ENCODE measurements at places on chromosomes 5 and 9. TPM values are rescaled to one million over a fixed set of nuclear protein-coding genes. Genes with fewer than 3 reads are reported as not detected.

The IL13 gene
- total RNA-seq = not detected

The PCDHB6 gene
- 1.1 TPM for total RNA-seq

The CARTPT gene
- total RNA-seq = 148 TPM

GRCh38 chr9:126125992-126126409 lies 200.6 kb upstream of the MVB12B start:
- no peak overlapping the region for H3K4me3 ChIP-seq
- H3K36me3 ChIP-seq = no peaks in the 10 kb centered on the region
- no peaks in the 10 kb centered on the region for H3K4me1 ChIP-seq
- peaks cover 13% of the 10 kb centered on the region for H3K27me3 ChIP-seq

DNA sequence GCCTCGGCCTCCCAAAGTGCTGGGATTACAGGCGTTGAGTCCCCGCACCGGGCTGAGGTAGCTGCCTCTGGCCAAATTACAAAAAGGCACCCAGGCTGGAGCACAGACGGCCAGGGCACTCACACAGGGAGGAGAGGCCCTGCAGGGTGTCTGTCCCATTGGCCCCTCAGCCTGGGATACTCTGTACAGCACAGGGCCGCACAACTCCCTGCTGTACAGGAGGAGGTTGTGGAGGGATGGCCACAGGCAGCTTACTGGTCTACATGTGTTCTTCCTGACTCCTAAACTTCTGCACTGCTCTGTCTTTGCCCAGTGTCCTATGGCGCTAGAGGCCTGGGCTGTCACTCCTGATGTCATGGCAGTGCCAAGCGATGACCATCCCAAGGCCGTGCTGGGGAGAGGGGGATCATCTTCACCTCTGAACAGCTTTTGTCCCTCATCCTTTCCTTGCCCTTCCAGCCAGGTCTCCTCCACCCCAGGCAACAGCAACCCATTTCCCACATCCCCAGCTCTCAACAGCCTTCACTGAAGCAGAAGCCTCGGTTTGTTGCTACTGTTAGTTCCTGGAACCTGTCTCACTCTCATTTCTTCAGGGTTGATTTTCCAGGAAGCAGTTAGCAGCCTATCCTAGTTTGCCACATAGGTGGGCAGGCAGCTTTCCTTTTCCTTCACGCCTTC lies 1.8 kb upstream of the CNOT6 start:
- H3K27me3 ChIP-seq = peaks cover 10% of the 10 kb centered on the region
- H3K4me1 ChIP-seq = peaks cover 27% of the 10 kb centered on the region
- H3K4me3 ChIP-seq = peak overlapping the region; percentile 45
- H3K36me3 ChIP-seq = peaks cover 16% of the 10 kb centered on the region
- no peak for DNase-seq

DNA sequence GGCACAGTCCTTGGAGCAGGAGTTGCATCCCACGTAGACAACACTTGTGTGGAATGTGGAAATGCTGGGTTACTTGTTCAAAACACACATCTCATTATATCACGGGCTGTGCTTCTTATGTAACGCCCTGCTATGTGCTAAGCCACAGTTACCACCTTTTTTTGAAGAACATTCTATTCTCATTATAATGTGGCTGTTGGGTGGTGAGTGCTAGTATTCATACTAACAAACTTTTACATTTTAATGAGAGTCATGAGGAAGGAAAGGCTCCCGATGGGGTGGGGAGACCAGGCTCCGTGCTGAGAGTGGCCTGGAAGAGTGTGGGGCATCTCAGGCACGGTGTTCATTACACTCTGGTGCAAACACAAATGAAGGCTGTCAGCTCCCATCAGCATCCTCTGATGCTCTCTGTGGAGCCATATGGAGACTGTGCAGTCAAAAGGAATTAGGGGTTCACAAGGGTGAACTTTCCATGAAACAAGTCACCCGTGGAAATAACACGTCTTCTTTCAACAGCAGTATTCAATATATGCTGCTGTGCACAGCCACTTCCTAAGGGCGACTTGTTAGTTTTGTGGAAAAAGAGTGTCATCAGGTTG lies 153.1 kb upstream of the RAPGEF1 start:
- no peak overlapping the region for H3K27ac ChIP-seq
- DNase-seq = no peak

GRCh38 chr5:14054965-14055963 lies 87.9 kb upstream of the TRIO start:
- H3K4me1 ChIP-seq = no peaks in the 10 kb centered on the region
- no peak for DNase-seq
- H3K27me3 ChIP-seq = peaks cover 1% of the 10 kb centered on the region
- no peak overlapping the region for H3K27ac ChIP-seq

DNA sequence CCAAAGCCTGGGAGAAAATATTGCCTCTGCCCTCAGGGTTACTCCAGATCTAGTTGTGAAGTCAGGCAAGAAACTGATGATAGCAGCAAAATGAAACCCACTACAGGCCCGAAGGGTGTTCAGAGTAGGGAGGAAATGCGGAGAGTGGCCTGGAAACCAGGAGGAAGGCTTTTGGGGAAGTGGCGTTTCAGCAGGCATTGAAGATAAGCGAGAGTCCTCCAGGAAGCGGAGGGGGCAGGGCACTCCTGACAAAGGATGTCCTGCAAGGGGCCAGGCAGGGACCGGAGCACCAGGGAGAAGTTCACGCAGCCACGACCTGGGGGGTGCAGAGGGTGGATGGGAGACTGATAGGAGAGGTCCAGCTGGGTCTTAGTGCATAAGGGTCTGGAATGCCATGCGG lies 7.8 kb upstream of the FOXI1 start:
- no peaks in the 10 kb centered on the region for H3K36me3 ChIP-seq
- H3K27ac ChIP-seq = peak overlapping the region; percentile 94
- peak; percentile 69 for DNase-seq
- H3K4me3 ChIP-seq = peak overlapping the region; percentile 57
- peaks cover 68% of the 10 kb centered on the region for H3K4me1 ChIP-seq

GRCh38 chr5:141743866-141744272 lies 61.8 kb upstream of the ARAP3 start:
- no peak overlapping the region for H3K27ac ChIP-seq
- H3K36me3 ChIP-seq = no peaks in the 10 kb centered on the region
- no peak for DNase-seq
- H3K4me1 ChIP-seq = no peaks in the 10 kb centered on the region
- peaks cover 9% of the 10 kb centered on the region for H3K27me3 ChIP-seq
- no peak overlapping the region for H3K4me3 ChIP-seq

GRCh38 chr9:90838581-90839154 lies 37.0 kb downstream of the SYK start:
- no peak overlapping the region for H3K4me3 ChIP-seq
- no peaks in the 10 kb centered on the region for H3K36me3 ChIP-seq
- H3K27me3 ChIP-seq = peaks cover 10% of the 10 kb centered on the region
- DNase-seq = no peak
- no peak overlapping the region for H3K27ac ChIP-seq

DNA sequence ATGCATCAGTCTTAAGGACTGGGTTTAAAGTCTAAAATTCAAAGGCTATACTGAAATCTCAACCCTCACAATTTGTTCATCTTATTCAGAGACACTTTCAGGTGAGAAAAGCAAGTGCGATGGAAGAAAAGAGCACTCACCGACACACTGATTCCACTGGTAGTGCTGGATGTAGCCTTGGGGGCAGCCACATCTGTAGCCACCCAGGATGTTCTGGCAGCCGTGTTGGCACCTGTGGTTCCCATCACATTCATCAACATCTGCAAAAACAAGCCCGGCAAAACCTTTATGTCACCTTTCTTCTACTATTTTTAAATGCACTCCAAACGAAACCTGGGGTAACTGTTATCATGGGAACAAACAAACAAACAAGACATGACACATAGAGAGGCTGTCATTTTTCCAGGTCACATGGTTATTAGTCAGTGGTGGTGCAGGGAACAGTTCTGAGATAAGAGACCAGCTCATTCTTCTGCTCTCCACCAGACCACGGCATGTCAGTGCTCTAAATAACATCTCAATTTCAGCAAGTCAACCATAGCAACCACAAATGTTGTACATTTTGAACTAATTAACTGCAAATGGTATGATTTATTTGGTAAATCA lies 188.4 kb downstream of the SLC12A2 start:
- H3K4me1 ChIP-seq = no peaks in the 10 kb centered on the region
- no peak overlapping the region for H3K27ac ChIP-seq
- DNase-seq = no peak
- no peaks in the 10 kb centered on the region for H3K27me3 ChIP-seq
- H3K4me3 ChIP-seq = no peak overlapping the region

- H3K27ac ChIP-seq = no peak overlapping the region
- H3K36me3 ChIP-seq = no peaks in the 10 kb centered on the region
- DNase-seq = no peak
- peaks cover 28% of the 10 kb centered on the region for H3K4me1 ChIP-seq
- peaks cover 8% of the 10 kb centered on the region for H3K27me3 ChIP-seq
- H3K4me3 ChIP-seq = no peak overlapping the region
Observed at GRCh38 chr9:121631978-121632418, 19.4 kb upstream of the DAB2IP start.

DNA sequence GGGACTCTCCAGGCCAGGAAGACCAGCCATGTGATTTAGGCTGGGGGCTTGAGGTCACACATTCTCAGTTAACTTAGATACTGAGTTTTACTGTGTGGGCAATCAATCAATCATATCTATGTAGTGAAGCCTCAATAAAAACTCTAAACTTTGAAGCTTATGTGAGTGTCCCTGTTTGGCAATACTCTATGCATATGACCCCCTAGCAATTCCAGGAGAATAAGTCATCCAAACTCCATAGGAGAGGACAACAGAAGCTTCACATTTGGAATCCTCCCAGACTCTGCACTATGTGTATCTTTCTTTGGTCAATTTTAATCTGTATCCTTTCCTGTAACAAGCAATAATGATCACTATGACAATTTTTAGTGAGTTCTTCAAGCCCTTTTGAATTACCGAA lies 216.8 kb upstream of the RGMB start:
- no peaks in the 10 kb centered on the region for H3K4me1 ChIP-seq
- no peaks in the 10 kb centered on the region for H3K36me3 ChIP-seq
- no peak for DNase-seq
- no peak overlapping the region for H3K4me3 ChIP-seq
- no peaks in the 10 kb centered on the region for H3K27me3 ChIP-seq
- no peak overlapping the region for H3K27ac ChIP-seq

- peaks cover 2% of the 10 kb centered on the region for H3K27me3 ChIP-seq
- H3K4me3 ChIP-seq = no peak overlapping the region
- H3K36me3 ChIP-seq = no peaks in the 10 kb centered on the region
- H3K27ac ChIP-seq = no peak overlapping the region
- DNase-seq = no peak
Observed at GRCh38 chr9:21060919-21061561, 16.7 kb downstream of the IFNB1 start.

GRCh38 chr5:163460562-163461171 lies at the start of gene HMMR:
Gene HMMR, plus strand, starts transcription at chr5:163460632. Its CDS starts 61 bp downstream, at chr5:163460693.
- H3K27ac ChIP-seq = peak within 1 kb of the TSS; percentile 81
- DNase-seq = no peak
- peaks cover 9% of the 10 kb centered on the region for H3K4me1 ChIP-seq
- no peaks in the 10 kb centered on the region for H3K27me3 ChIP-seq
- no peaks in the 10 kb centered on the region for H3K36me3 ChIP-seq

GRCh38 chr9:94956731-94957130 lies 230.2 kb downstream of the AOPEP start:
- no peaks in the 10 kb centered on the region for H3K36me3 ChIP-seq
- H3K27me3 ChIP-seq = peaks cover 3% of the 10 kb centered on the region
- peaks cover 13% of the 10 kb centered on the region for H3K4me1 ChIP-seq
- H3K27ac ChIP-seq = no peak overlapping the region
- DNase-seq = no peak

DNA sequence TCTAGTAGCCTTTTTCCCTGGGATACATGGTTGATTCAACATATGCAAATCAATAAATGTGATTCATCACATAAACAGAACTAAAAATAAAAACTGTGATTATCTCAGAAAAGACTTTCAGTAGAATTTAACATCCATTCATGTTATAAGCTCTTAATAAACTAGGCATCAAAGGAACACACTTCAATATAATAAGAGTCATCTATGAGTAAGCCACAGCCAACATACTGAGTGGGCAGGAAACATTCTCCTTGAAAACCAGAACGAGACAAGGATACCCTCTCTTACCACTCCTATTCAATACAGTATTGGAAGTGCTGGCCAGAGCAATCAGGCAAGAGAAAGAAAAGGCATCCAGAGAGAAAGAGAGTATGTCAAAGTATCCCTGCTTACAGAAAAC lies 239.9 kb downstream of the ATPSCKMT start:
- no peaks in the 10 kb centered on the region for H3K36me3 ChIP-seq
- no peak for DNase-seq
- H3K27ac ChIP-seq = no peak overlapping the region

All from endothelial cell (in vitro differentiated cells).